Activated naive CD8-positive, alpha-beta T cell treated with anti-CD3 and anti-CD28 coated beads, Interleukin-2, amount 10 ng/mL, durations not matched to agents 7 days and 5 days (primary cell): ENCODE measurements at places on chromosomes 2 and 18. TPM values are rescaled to one million over a fixed set of nuclear protein-coding genes. Genes with fewer than 3 reads are reported as not detected.

The LAMA1 gene
- total RNA-seq = not detected

GRCh38 chr2:65919550-65920188 is 487.3 kb upstream of the SPRED2 start:
- DNase-seq = no peak

GRCh38 chr2:14143435-14143834 is 489.1 kb upstream of the LRATD1 start:
- no peak for DNase-seq

DNA sequence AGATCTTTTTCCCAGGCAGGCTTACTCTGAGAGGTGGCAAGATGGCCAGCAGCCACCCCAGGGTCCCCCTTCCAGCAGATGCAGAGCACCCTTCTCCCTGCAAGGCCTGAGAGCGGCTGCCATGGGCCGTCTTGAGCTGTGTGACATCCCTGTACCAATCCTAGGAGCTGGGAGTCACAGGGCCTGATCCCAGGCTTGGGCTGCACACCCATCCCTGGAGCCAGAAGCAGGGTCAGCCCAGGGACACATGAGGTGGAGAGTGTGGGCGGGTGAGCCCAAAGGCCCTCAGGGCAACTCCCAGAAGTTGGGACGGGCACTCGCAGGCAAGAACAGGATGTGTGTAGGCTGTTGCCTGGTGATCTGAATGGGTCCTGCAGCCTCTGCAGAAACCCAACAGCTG is 40.5 kb downstream of the CROCC2 start:
- DNase-seq = peak; percentile 24

GRCh38 chr2:241582806-241583205 is 24.3 kb downstream of the BOK start:
- no peak for DNase-seq

The KIAA2012 gene
- total RNA-seq = not detected

The REG1B gene
- not detected for total RNA-seq

DNA sequence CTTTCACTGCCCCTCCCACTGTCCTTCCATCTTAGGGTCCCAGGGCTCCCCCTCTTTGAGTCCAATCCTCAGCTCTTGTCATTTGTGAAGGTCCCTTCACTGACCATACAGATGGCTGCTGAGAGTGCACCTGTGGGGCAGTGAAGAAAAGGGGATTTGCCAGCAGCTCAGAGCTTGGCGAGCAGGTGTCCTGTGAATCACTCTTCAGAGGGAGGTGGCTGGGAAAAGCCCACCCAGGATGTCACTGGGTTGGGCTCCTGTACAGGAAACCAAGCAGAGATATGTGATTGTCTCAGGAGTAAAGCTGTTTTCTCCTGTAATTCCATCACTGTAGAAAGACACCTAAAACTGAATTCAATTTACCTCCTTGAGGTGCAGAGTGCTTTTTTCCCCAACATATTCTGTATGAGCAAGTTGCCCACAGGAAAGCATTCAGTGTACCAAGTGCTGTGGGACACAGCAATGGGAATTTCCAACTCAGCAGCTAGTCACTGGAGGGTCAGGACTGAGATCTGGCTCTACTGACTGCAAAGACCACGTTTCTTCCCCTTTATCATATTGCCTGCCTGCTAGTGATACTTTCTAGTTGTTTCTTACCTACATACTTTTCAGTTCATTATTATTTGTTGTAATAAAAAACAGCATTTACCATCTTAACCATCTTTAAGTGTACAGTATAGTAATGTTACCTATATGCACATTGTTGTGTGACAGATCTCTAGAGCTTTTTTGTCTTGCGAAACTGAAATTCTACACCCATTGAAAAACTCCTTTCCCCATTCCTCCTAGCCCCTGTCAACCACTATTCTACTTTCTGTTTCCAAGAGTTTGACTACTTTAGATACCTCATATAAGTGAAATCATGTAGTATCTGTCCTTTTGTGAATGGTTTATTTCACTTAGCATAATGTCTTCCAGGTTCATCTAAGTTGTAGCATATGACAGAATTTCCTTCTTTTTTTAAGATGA is 239.1 kb downstream of the TSN start:
- no peak for DNase-seq
